ENCODE measurements at places on chromosomes 2 and 18. TPM values are rescaled to one million over a fixed set of nuclear protein-coding genes. Genes with fewer than 3 reads are reported as not detected.

Gene SCRN3
- 26.0 TPM for total RNA-seq

Gene PRSS56
- total RNA-seq, result not detected

Gene TMEM131
- total RNA-seq, result 43.0 TPM

Gene BOK
- 20.3 TPM for total RNA-seq

Gene TBR1
- not detected for total RNA-seq

Gene SKOR2
- total RNA-seq, result not detected

Gene TMEM247
- not detected for total RNA-seq

Gene LINC00305
- total RNA-seq, result not detected

Gene HOXD9
- total RNA-seq, result 8.9 TPM

Gene TDRD15
- total RNA-seq, result not detected

Gene FAM228A
- 0.32 TPM for total RNA-seq

Gene SGPP2
- 0.12 TPM for total RNA-seq

Gene ANKRD30B
- total RNA-seq, result 0.24 TPM

Gene NT5C1B
- total RNA-seq, result not detected

Gene GULP1
- 20.6 TPM for total RNA-seq

Gene LYPD6B
- 18.6 TPM for total RNA-seq

Gene TMEM237
- total RNA-seq, result 34.6 TPM

Gene PSME4
- total RNA-seq, result 43.0 TPM

Gene POTEC
- total RNA-seq, result not detected

Gene DHRS9
- total RNA-seq, result not detected

Gene COL6A3
- total RNA-seq, result 7,373 TPM

Gene FER1L5
- 0.36 TPM for total RNA-seq

Gene ATG9A
- 63.8 TPM for total RNA-seq

Gene CFAP65
- not detected for total RNA-seq

Measured in hair follicle dermal papilla cell (primary cell).